Right renal pelvis (tissue), 4 donors: ENCODE measurements at places on chromosomes 6 and 20. TPM values are rescaled to one million over a fixed set of nuclear protein-coding genes. Genes with fewer than 3 reads are reported as not detected.

The RAD21L1 gene
- polyA plus RNA-seq, result not detected

The SLC29A1 gene
- polyA plus RNA-seq, result 35.7 TPM

The RPP21 gene
- polyA plus RNA-seq, result 38.7 TPM

The FAM83B gene
- polyA plus RNA-seq, result 7.6 TPM

The TRIM10 gene
- polyA plus RNA-seq, result 0.57 TPM

The HLA-G gene
- polyA plus RNA-seq, result 3.3 TPM

The GGTLC1 gene
- polyA plus RNA-seq, result not detected

The NUS1 gene
- polyA plus RNA-seq, result 53.7 TPM

The COL12A1 gene
- polyA plus RNA-seq, result 82.4 TPM

The SH3BGRL2 gene
- polyA plus RNA-seq, result 44.2 TPM

The GRM1 gene
- 0.27 TPM for polyA plus RNA-seq

The GPRC6A gene
- polyA plus RNA-seq, result 0.13 TPM

The BPIFB2 gene
- not detected for polyA plus RNA-seq

The JPH2 gene
- polyA plus RNA-seq, result 1.4 TPM

The KIF25 gene
- 0.61 TPM for polyA plus RNA-seq

The SSTR4 gene
- polyA plus RNA-seq, result not detected

The MUC21 gene
- polyA plus RNA-seq, result 0.01 TPM

The UTRN gene
- polyA plus RNA-seq, result 136 TPM
